ENCODE measurements at places on chromosomes 6 and 20. TPM values are rescaled to one million over a fixed set of nuclear protein-coding genes. Genes with fewer than 3 reads are reported as not detected.

- no peak for DNase-seq
Observed at GRCh38 chr20:21336455-21337151, 33.5 kb downstream of the XRN2 start.

DNA sequence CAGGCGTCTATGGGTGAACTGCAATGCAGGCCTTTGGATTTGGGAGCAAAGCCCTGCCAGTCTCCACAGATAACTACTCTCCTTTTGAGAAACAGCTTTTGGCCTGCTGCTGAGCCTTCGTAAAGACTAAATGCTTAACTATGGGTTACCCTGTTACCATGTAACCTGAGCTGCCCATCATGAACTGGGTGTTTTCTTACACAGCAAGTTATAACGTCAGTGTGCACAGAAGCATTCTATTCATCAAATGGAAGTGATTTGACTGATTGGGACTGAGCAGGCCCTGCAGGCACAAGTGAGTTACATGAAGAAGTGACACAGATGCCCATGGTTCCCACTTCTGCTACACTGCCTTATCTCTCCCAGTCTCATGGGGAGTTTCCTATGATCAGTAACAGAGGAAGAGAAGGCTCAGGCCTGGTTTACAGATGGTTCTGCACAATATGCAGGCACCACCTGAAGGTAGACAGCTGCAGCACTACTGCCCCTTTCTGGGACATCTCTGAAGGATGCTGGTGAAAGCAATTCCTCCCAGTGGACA is 319.1 kb downstream of the CD83 start:
- no peak for DNase-seq

GRCh38 chr20:46725186-46726165 is 16.0 kb downstream of the SLC2A10 start:
- no peak for DNase-seq

GRCh38 chr6:157092736-157093135 is 230.6 kb downstream of the TMEM242 start:
- no peak for DNase-seq

GRCh38 chr6:144162977-144163376 is 12.7 kb downstream of the STX11 start:
- no peak for DNase-seq

The TGM3 gene
- not detected for total RNA-seq

DNA sequence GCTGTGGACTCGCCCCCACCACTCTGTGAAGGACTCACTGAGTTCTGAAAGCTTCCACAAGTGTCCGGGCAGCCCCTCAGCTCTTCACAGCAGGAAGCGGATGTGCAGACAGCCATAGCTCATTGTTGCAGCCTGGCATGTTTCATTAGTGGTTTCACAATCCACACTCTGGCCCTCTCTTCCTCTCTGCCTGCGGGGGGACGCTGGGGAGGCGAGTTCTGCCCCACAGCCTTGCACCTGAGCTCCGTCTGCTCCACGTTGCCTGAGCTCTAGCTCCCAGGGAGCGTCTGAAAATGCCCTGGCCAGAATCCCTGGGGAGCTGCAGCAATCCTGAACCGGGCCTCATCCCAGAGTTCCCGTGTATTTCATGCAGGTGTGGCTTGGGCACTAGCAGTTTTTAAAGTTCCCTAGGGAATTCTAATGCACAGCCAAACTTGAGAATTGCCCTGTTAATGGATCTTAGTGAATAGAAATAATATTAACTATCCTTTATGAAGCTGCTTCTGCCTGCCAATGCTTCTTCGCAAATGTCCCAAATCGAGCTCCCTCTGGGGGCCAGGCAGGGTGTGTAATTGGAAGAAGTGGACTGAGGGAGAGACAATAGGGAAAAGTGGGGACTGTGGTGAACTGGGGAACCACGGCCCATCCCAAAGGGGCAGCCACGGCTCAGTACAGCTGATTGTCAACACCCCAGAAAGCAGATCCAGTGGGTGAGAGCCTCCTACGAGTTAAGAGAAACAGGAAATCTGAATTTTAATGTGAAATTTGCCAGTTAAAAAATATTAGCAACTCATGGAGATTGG is 51.5 kb downstream of the CTCFL start:
- DNase-seq, result peak; percentile 91

The RAMACL gene
- 3.6 TPM for total RNA-seq

The NCOA6 gene
- total RNA-seq, result 15.4 TPM

- no peak for DNase-seq
Observed at GRCh38 chr6:49522710-49523593, 23.2 kb downstream of the GLYATL3 start.

GRCh38 chr6:110039981-110040383 is 61.9 kb downstream of the GPR6 start:
- peak; percentile 76 for DNase-seq

- DNase-seq, result no peak
Observed at GRCh38 chr6:70503813-70504465, 62.8 kb upstream of the SDHAF4 start.

DNA sequence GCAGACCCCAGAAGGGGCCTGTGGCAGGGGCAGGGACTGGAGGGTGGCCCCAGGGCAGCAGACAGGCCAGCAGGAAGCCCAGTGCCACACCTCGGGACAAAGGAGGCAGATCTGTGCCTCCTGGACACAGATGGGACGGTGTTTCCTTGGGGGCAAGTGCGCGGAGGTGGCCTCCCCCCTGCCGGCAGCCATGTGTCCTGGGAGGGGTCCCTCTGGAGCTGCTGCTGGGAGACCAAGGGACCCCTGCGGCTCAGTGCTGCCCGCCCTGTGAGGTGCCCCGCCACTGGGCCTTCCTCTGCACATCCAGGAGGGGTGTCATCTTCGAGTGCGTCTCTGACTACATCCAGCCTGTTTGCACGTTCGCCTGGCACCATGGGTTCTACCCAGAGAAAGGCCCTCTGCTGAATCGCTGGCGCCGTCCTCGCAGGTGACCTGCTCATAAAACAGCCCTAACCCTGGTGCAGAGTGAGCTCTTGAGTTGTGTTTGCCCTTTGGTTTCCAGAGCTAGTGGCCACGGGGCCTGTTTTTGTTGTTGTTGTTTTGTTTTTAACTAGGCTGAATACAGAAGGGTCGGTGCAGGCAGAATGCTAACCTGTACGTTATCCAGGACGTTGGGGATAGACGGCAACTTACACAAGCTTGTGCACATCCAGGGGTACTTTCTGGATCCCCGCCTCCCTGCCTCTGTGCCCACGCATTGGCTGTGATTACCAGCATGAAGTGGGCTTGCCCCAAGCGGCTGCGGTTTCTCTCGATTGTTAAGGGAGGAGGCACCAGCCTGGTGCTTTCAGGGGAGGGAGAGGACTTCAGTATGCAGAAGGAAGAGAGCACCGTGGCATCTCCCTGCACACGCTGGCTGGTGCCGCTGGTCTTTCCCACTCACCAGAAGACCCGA is 1.3 kb upstream of the KCNQ2 start:
- no peak for DNase-seq

The ALDH8A1 gene
- total RNA-seq, result 0.47 TPM

The ERVFRD-1 gene
- total RNA-seq, result not detected

GRCh38 chr6:33075568-33076405 is at the start of gene HLA-DPB1:
Gene HLA-DPB1 (plus strand): TSS chr6:33075990. CDS start chr6:33076042, 52 bp downstream.
- peak; percentile 95 for DNase-seq

DNA sequence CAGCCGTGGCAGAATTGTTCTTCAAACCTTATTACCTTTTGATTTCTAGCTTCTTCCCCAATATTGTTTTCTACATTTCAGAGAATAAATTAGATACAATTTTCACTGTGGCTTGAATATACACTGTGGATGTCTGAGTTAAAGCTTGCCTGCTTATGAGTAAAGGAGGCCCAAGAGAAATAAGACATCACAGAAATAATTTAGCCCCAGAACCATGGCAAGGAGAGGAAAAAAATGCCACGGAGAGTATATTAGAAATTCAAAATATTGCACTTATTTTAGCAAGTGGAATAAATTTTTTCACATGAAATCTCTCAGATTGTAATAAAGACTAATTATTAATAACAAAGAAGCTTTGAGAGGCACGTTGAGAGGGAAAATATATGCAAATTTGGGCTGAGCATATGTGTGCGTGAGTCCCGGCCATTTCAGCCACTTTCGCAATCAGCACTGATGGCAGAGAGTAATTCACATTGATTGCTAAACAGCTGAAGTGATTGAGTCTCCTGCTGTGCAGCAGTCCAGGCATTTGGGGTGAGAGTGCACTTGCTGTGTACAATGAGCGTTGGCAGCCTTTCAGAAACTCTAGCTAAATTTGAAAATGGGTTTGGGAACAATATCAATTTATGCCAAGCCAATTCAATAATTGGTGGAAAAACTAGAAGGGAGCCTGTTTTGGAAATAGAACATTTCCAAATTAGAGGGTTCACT is 596.0 kb downstream of the EPM2A start:
- DNase-seq, result no peak

GRCh38 chr6:129596522-129596921 is 113.5 kb downstream of the ARHGAP18 start:
- DNase-seq, result no peak

DNA sequence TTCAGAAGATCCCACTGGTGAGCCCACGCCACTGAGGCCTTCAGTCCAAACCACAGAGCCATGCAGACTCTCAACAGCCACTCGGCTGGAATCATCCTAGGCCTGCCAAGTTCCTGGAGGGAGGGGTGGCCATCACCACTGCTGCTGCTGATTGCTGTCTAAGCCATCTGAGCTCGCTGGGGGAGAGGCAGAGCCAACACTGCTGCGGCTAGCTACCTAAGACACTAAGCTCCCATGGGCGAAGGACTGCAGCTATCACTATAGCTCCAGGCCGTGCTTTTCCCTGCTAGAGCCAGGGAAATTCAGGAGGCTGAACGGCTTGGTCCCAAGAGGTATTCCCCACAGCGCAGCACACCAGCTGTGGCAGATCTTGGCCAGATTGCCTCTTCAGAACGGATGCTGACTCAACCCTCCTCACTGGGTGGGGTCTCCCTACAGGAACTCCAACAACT is 73.6 kb downstream of the TBC1D32 start:
- DNase-seq, result no peak

DNA sequence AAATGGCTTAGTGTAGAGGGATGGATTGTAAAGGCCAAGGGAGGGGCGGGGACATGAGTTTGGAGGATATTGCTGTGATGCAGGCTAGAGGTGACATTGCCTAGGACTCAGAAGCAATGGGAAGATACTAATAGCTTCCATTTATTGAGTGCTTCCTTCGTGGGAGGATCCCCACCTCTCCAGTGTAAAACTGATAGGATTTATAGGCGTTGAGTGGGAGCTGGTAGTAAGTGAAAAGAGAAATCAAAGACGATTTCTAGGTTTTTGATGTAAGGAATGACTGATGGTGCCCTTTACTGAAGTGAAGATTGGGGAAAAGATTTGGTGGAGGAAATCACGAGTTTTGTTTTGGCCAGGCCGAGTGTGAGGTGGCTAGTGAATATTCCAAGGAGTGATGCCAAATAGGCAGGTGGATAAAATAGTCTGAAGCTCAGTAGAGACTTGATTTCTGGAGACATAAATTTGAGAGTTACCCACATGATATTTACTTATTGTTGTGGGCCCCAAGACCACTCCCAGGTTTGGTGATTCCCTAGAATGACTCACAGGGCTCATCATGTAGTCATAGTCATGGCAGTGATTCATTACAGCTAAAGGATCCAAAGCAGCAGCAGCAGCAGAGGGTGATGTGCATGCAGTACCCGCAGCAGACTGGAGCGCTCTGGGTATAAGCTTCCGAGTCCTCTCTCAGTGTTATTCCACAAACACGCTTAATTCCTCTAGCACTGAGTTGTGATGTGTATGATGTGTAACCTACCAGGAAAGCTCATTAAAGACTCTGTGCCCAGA is 10.2 kb downstream of the RPRD1B start:
- DNase-seq, result no peak

DNA sequence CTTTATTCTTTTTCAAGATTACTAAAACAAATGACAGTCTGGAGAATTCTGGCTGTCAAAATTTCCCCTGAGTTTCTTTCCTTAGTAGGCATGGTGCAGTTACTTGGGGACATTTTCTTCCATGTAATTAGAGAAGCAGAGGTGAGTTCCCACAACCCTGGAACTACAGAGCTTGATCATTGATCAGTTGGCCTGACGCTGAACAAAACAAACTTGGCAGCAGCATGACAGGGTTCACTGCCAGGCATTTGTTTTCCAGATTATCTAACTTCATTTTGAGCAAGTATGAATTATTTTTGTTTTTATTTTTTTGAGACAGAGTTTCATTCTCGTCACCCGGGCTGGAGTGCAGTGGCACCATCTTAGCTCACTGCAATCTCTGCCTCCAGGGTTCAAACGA is 22.6 kb downstream of the IYD start:
- no peak for DNase-seq

The PAX1 gene
- total RNA-seq, result not detected

DNA sequence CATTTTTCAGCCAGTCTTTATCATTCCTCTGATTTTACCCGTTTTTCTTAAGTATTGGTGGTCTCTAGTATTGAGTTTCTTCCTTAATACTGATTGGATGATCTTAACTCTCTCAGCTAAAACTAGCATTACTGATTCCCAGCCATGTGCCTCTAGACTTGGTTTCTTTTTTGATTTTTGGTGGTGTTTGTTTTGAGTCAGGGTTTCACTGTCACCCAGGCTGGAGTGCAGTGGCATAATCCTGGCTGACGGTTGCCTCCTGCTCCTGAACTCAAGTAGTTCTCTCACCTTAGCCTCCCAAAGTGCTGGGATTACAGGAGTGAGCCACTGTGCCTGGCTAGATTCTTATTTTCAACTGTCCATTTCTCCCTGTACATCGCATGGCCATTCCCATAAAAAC is 24.9 kb downstream of the DPPA5 start:
- DNase-seq, result no peak

DNA sequence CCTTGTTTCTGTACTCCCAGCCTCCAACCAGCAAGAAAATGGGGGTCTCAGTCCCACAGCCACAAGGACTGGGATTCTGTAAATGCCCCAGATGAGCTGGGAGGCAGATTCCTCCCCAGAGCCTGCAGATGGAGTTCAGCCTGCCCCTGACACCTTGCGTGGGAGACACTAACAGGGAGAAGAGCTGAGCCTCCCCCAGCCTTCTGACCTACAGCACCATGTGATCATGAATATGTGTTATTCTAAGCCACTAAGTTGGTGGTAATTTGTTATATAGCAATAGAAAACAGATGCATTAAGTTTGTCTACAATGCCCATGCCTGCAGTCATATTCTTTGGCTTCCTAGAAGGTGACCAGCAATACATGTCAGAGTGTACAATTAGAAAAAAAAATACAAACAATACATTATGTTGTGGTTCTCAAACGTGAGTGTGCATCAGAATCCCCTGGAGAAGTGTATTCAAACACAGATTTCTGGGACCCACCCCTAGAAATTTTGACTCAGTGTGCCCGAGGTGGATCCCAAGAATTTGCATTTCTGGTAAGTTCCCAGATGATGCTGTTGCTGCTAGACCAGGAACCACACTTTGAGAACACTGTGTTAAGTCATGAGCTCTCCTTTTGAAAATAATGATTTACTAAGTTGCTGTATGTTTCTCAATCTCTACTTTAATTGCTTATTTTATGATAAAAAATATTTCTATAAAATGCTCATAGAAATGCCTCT is 39.9 kb downstream of the SLC22A3 start:
- DNase-seq, result no peak
